ENCODE measurements at places on chromosomes 6 and 20. TPM values are rescaled to one million over a fixed set of nuclear protein-coding genes. Genes with fewer than 3 reads are reported as not detected.

The ZSWIM3 gene
- 8.6 TPM for total RNA-seq

- no peak for DNase-seq
These were observed 1395.9 kb downstream of the EPHA7 start for GRCh38 chr6:92023410-92023966.

The MATN4 gene
- total RNA-seq: not detected

GRCh38 chr6:759729-760128 is 66.8 kb upstream of the EXOC2 start:
- no peak for DNase-seq

DNA sequence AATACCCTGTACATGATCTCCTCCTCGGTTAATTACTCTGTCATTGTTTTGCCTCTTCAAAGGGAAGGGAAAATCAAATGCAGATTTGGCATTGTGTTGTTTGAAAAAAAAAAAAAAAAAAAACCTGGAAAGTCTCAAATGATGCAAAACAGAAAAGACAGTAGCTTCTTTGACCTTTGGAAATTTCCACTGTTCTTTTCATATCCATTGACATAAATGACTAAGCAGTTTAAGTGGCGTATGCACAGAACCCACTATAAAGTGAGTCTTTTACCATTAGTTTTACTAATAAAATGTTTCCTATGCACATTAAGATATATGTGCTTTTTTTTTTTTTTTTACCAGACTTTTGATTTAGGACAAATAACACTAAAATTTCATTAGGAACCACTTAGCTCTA is 704.3 kb downstream of the TFAP2A start:
- peak; percentile 14 for DNase-seq

- DNase-seq: no peak
These were observed 646 bp downstream of the HMGA1 start for GRCh38 chr6:34237316-34237721.
